Endothelial cell (in vitro differentiated cells): ENCODE measurements at places on chromosomes 4 and X. TPM values are rescaled to one million over a fixed set of nuclear protein-coding genes. Genes with fewer than 3 reads are reported as not detected.

DNA sequence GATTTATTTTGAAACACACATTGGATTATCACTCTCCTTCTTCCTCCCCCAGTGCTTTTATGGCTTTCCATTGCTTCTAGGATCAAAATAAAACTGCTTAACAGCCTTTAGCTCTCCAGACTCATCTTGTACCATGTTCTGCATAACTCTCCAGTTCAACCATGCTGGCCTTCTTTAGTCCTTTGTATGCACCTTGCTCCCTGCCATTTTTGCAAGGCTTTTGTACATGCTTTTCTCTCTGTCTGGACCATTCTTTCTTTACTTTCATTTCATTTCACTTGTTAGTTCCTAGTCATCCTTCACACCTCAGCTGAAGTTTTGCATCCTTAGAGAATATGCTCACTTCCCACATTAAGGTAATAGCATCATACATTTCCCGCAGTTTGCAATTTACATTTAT, 6.9 kb downstream of the ARFIP1 start:
- no peak overlapping the region for H3K4me3 ChIP-seq
- H3K36me3 ChIP-seq, result no peaks in the 10 kb centered on the region
- no peak overlapping the region for H3K27ac ChIP-seq
- no peak for DNase-seq
- peaks cover 33% of the 10 kb centered on the region for H3K4me1 ChIP-seq

GRCh38 chr4:61160478-61160877, 39.6 kb upstream of the ADGRL3 start:
- H3K27ac ChIP-seq, result no peak overlapping the region
- no peaks in the 10 kb centered on the region for H3K4me1 ChIP-seq
- H3K36me3 ChIP-seq, result no peaks in the 10 kb centered on the region
- DNase-seq, result no peak
- peaks cover 1% of the 10 kb centered on the region for H3K27me3 ChIP-seq

GRCh38 chrX:112235547-112235946, 153.0 kb upstream of the TRPC5 start:
- no peaks in the 10 kb centered on the region for H3K27me3 ChIP-seq
- H3K36me3 ChIP-seq, result no peaks in the 10 kb centered on the region
- H3K27ac ChIP-seq, result no peak overlapping the region
- no peaks in the 10 kb centered on the region for H3K4me1 ChIP-seq
- no peak for DNase-seq
- no peak overlapping the region for H3K4me3 ChIP-seq

- peaks cover 9% of the 10 kb centered on the region for H3K36me3 ChIP-seq
- no peak for DNase-seq
- no peaks in the 10 kb centered on the region for H3K4me1 ChIP-seq
- no peak overlapping the region for H3K4me3 ChIP-seq
Observed at GRCh38 chr4:102537269-102537668, 36.1 kb downstream of the NFKB1 start.

DNA sequence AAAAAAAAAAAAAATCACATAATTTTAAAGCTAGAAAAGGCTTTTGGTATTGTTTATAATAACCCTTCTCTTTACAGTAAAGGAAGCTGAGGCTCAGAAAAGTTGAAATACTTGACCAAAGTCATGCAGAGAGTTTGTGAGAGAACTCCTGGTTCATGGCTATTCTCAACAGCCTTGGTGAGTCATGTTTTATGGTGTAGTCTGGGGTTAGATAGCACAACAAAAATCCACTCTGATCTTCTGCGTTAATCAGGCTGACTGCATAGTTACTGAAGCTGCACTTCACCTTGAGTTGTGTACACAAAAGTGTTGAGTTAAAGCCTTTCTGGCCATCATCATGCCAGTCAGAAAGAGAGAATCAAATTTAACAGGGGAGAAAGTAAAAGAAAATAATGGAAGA, 19.3 kb upstream of the SFRP2 start:
- no peak for DNase-seq
- H3K36me3 ChIP-seq, result no peaks in the 10 kb centered on the region
- H3K4me1 ChIP-seq, result no peaks in the 10 kb centered on the region
- H3K27me3 ChIP-seq, result peaks cover 5% of the 10 kb centered on the region

DNA sequence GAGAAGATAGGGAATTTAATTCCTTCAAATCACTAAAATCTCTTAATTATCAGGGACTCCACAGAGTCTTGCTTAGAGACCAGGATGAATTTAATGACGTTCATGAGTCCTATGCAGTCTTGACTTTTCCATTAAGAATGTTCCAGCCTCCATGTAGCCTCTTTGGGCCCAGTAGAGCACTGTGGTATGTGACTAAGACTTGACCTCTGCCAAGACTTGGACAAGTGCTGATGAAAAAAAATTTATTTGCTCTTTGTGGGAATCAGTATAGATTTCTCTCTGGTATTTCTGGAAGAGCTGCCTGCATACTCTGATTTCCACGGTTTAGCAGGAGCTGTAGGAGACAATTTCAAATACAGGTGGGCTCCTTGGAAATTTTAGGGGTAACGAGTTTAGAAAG, 40.6 kb downstream of the CHRDL1 start:
- no peaks in the 10 kb centered on the region for H3K27me3 ChIP-seq
- DNase-seq, result no peak
- H3K4me1 ChIP-seq, result no peaks in the 10 kb centered on the region

- no peak overlapping the region for H3K4me3 ChIP-seq
- peaks cover 2% of the 10 kb centered on the region for H3K27me3 ChIP-seq
- DNase-seq, result no peak
- no peaks in the 10 kb centered on the region for H3K36me3 ChIP-seq
- peaks cover 3% of the 10 kb centered on the region for H3K4me1 ChIP-seq
Observed at GRCh38 chr4:37538931-37539330, 147.2 kb downstream of the RELL1 start.

GRCh38 chrX:153519569-153520286, 2.3 kb downstream of the ATP2B3 start:
- H3K36me3 ChIP-seq, result peaks cover 6% of the 10 kb centered on the region
- no peak for DNase-seq
- H3K27ac ChIP-seq, result no peak overlapping the region
- peaks cover 8% of the 10 kb centered on the region for H3K4me1 ChIP-seq

- peaks cover 38% of the 10 kb centered on the region for H3K36me3 ChIP-seq
- DNase-seq, result no peak
- H3K27me3 ChIP-seq, result peaks cover 3% of the 10 kb centered on the region
- no peak overlapping the region for H3K27ac ChIP-seq
- no peak overlapping the region for H3K4me3 ChIP-seq
Observed at GRCh38 chr4:5808081-5808741, 84.7 kb downstream of the CRMP1 start.

DNA sequence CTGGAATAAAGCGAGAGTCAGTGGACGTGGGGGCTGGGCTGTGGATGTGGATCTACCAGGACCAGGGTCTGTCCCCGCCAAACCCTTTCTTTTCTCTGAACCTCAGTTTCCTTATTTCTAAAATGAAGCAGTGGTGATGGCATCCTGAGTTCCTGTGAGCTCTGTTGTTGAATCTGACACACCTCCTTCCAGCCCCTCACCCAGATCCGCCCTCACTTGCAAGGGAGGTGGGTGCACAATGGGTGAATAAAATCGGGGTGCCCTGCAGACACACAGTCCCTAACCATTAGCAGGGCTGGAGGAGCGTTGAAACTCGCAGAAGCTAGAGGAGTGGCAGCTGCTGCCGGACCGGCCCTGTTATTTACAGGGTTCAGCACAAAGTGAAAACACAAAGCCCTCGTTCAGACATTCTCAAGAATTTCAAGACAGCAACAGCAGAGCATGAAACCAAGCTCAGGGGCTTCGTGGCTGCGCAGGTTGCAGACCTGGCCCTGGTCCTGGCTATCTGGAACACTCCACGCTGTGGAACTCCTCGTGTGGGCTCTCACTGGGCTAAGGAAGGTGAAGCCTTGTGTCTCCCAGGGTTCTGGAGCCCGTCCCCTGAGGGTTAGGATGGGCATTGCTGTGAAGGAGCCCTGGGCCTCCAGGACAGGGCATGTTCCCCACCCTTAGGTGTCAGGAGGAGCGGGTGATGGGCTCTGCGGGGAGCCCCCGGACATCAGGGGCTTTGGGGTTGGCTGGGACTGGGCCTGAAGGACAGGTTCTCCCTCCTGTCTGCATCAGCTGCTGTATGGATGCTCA, 42.9 kb downstream of the PSAPL1 start:
- no peak overlapping the region for H3K4me3 ChIP-seq
- peak; percentile 2 for DNase-seq
- peaks cover 10% of the 10 kb centered on the region for H3K27me3 ChIP-seq
- peaks cover 2% of the 10 kb centered on the region for H3K4me1 ChIP-seq
- no peak overlapping the region for H3K27ac ChIP-seq

RIBC1 gene
- total RNA-seq, result 0.97 TPM

LANCL3 gene
- total RNA-seq, result 0.46 TPM

BLOC1S4 gene
- 20.9 TPM for total RNA-seq

GJB1 gene
- not detected for total RNA-seq

HPGDS gene
- total RNA-seq, result 0.33 TPM

SPANXN4 gene
- not detected for total RNA-seq

NMU gene
- 6.3 TPM for total RNA-seq

FAAH2 gene
- 4.0 TPM for total RNA-seq
